ENCODE measurements at places on chromosomes 4 and X. TPM values are rescaled to one million over a fixed set of nuclear protein-coding genes. Genes with fewer than 3 reads are reported as not detected.
A peak's percentile ranks its signal among the peaks of the same experiment; 100 is the strongest.

The XKRX gene
- not detected for total RNA-seq

The CFAP99 gene
- not detected for total RNA-seq

The UGT2B15 gene
- total RNA-seq: not detected

DNA sequence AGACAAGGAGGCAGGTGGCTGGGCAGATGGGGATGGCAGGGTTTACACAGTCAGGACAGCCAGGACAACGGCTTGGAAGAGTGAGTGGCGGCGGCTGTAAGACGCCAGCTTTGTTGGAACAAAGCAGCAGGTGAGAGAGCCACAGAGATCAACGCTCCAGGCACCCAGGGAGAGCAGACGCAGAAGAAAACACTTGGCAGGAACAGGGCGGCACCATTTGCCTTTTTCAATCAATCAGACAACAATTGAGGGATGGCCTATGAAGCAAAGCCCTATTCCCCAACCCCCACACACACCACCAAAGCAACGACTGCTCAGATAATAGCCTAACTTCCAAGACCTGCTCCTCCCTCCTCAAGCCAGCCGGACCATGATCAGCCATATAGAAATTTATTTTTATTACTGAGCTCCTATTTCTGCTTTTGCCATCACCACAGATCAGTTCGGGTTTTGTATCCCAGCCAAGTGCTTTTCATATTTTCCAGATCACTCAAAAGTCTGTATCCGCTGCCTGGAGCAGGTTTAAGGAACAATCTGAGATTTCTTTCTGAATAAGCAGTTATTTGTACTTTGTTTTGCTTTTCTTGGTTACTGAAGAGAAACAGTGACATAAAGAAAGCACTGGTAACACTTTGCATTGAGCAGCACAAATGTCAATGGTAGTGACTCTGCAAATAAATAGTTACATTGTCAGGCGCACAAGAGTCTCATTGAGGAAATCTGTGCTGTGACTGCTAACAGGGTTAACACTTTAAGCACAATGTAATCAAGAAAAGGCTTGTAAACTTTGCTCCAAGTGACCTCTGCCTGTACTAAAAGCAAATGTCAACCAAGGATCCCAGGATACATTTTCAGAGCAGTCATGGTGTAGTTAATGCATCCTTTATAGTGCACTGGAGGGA lies 81.8 kb upstream of the RBPJ start:
- H3K4me3 ChIP-seq: peak overlapping the region; percentile 58
- H3K36me3 ChIP-seq: no peaks in the 10 kb centered on the region
- peak overlapping the region; percentile 92 for H3K27ac ChIP-seq
- no peaks in the 10 kb centered on the region for H3K27me3 ChIP-seq
- peaks cover 54% of the 10 kb centered on the region for H3K4me1 ChIP-seq
- DNase-seq: no peak

- no peak overlapping the region for H3K27ac ChIP-seq
- H3K36me3 ChIP-seq: peaks cover 12% of the 10 kb centered on the region
- H3K27me3 ChIP-seq: no peaks in the 10 kb centered on the region
- H3K4me3 ChIP-seq: no peak overlapping the region
Observed at GRCh38 chrX:130413415-130413814, 11.6 kb downstream of the RBMX2 start.

- peaks cover 13% of the 10 kb centered on the region for H3K36me3 ChIP-seq
- H3K4me1 ChIP-seq: peaks cover 6% of the 10 kb centered on the region
- H3K27ac ChIP-seq: no peak overlapping the region
- no peaks in the 10 kb centered on the region for H3K27me3 ChIP-seq
Observed at GRCh38 chr4:169485086-169485485, 127.3 kb downstream of the NEK1 start.

GRCh38 chr4:102521570-102521969 lies 20.4 kb downstream of the NFKB1 start:
- no peak overlapping the region for H3K27ac ChIP-seq
- H3K36me3 ChIP-seq: peaks cover 3% of the 10 kb centered on the region
- no peaks in the 10 kb centered on the region for H3K27me3 ChIP-seq
- H3K4me1 ChIP-seq: peaks cover 18% of the 10 kb centered on the region
- no peak for DNase-seq

- no peak overlapping the region for H3K4me3 ChIP-seq
- H3K27me3 ChIP-seq: no peaks in the 10 kb centered on the region
- DNase-seq: no peak
- H3K27ac ChIP-seq: no peak overlapping the region
Observed at GRCh38 chr4:76420188-76420761, 666 bp downstream of the CCDC158 start.

- peaks cover 11% of the 10 kb centered on the region for H3K4me1 ChIP-seq
- no peaks in the 10 kb centered on the region for H3K36me3 ChIP-seq
- H3K27ac ChIP-seq: no peak overlapping the region
- H3K27me3 ChIP-seq: peaks cover 15% of the 10 kb centered on the region
Observed at GRCh38 chr4:25953740-25954139, 39.7 kb downstream of the SMIM20 start.

DNA sequence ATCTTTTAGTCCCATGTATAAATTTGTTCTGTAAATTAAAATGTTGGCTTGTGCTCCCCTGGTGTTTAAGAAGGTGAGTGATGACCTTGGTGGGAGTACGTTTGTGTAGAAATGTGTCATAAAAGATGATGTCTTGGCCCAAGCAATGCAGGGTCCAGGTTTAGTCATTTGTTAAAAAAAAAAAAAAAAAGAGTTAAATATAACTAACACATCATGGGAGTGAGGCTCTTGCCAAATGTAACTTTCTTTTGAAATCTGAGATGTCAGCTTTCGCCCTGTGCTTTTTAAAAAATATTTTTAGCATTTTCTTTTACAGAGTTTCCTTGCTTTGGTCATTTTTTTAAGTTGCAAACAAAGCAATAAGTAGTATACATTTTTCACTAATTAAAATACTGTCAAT lies 135.6 kb downstream of the FBXO8 start:
- no peak overlapping the region for H3K27ac ChIP-seq
- H3K36me3 ChIP-seq: no peaks in the 10 kb centered on the region
- peaks cover 5% of the 10 kb centered on the region for H3K4me1 ChIP-seq
- peaks cover 47% of the 10 kb centered on the region for H3K27me3 ChIP-seq
- H3K4me3 ChIP-seq: no peak overlapping the region

DNA sequence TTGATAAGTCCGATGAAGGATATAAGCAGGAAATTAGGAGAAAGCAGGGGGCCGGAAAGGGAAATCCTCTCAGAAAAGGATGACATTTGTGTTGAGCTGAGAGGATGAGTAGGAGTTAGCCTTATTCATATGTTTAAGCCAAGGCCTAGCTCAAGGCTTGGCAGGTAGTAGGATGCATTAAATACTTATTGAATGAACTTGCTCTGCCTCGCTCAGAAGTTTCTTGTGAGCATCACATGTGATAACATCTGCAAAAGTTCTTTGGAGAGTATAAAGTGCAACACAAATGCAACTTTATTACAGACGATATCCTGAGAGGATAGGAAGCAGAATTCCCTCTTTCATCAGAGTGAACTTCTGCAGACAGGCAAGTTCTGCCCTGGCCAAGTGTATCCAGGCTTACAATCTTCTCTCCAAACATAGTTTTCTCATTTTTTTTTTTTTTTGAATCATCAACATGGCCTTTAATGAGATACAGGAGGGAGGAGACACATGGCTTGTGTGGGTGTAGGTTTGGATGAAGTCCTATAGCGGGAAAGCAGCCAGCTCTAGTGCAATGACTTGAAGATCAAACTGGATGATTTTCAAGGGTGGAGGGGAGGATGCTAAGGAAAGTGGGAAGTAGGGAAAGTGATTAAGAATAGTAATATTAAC lies 48.1 kb downstream of the LUZP4 start:
- no peaks in the 10 kb centered on the region for H3K27me3 ChIP-seq
- peaks cover 59% of the 10 kb centered on the region for H3K4me1 ChIP-seq
- H3K4me3 ChIP-seq: no peak overlapping the region
- no peak for DNase-seq

DNA sequence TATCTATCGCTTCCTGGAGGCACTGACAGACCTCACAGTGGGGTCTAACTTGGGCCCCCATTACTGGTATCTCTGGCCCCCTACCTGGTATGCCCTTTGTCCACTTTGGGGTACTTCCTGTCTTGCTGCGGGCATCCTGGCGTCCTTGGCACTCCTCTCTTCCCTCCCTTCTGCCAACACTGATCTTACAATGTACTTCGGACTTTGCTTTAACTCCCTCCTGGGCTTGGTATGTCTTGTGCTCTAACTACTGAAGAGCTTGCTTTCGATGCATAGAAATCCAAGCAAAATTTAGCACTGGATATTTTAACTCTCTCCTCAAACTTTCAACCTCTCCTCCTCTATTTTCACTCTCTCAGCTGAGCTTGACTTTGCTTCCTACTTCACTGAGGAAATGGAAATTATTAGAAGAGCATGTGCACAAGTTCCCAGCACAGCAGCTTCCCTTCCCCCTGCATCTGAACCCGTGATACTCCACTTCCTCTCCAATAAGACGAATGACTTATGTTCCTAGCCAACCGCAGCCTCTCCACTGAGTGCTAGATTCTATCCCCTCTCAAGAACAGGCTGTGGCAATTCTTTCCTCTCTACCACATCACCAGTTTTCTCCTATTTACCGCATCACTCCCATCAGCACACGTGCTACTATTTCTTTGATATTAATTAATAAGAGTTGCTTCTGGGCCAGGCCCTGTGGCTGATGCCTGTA lies 52.9 kb downstream of the SUPT20HL2 start:
- no peak for DNase-seq
- H3K27ac ChIP-seq: peak overlapping the region; percentile 27
- no peaks in the 10 kb centered on the region for H3K27me3 ChIP-seq
- H3K4me1 ChIP-seq: peaks cover 8% of the 10 kb centered on the region

GRCh38 chrX:47358387-47359065 lies 11.9 kb upstream of the ZNF157 start:
- H3K4me1 ChIP-seq: peaks cover 8% of the 10 kb centered on the region
- no peaks in the 10 kb centered on the region for H3K27me3 ChIP-seq
- no peak overlapping the region for H3K27ac ChIP-seq
- H3K36me3 ChIP-seq: no peaks in the 10 kb centered on the region

Data from chondrocyte (in vitro differentiated cells).